ENCODE measurements at places on chromosomes 2 and 18. TPM values are rescaled to one million over a fixed set of nuclear protein-coding genes. Genes with fewer than 3 reads are reported as not detected.

DNA sequence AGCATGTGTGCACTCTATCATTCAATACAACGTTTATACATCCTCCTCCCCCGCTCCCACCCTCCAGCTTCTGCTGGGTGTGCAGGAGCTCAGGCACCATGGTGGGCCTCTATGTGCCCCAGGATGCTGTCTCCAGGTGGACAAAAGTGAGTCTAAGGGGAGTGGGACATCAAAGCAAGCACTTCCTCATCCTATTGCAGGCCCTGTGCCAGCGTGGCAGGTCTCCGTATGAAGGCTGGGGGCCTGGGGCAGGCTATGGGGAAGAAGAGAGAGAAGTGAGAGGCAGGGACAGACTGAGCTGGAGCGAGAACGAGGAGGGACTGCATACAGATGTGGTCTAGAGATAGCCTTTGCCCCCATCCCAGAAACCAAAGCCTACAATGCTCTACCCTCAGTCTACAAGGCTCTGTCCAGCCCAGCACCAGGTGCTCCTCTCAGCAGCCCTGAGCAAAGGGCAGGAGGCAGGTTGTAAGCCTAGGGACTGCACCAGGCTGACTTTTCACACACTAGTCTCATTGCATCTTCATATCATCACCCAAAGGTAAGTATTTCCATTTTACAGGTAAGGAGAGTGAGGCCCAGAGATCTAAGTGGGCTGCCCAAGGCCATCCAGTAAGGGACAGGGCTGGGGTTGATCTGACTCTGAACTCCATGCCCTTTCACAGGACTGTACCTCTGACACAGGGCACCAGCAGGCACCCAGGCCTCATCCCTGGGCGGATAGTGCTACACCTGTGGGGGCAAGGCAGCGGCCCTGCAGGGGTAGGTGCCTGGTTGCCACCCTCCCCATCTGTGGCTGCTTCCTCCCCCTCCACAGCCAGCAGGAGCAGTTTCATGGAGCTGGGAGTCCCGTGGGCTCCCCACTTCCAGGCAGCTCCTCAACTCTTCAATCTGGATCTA, 14.0 kb upstream of the ARID5A start:
- DNase-seq, result peak; percentile 15

POTEE gene
- 0.13 TPM for total RNA-seq

TOGARAM2 gene
- 0.95 TPM for total RNA-seq

DNA sequence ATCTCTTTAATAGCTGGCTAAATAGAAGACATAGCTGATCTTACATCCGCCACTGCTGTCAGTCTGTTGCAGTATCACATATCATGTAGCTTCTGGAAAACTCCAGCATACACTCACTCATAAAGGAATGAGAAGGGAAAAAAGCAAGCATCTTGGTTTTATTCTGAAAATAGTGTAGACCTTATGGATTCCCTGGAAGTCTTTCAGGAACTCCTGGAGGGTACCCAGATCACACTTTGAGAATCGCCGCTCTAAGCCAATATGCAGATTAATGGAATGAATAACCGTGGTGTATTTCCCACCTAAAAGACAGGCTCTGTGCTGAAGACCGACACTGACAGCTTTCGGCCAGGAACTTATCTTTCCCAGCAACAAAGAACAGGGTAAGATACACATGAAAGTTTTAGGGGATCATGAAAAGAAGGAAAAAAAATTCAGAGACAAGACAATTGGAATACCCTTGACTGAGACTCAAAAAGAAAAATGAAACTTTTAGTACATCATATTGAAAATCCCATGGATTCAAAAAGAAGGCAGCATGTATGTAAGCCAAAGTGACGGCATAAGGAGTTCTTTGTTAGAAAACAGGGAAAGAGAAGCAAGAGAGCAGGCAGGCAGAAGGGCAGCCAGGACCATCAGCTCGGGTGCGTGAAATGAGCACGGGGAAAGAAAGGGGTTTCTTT, 56.4 kb upstream of the SEC11C start:
- DNase-seq, result no peak

DNA sequence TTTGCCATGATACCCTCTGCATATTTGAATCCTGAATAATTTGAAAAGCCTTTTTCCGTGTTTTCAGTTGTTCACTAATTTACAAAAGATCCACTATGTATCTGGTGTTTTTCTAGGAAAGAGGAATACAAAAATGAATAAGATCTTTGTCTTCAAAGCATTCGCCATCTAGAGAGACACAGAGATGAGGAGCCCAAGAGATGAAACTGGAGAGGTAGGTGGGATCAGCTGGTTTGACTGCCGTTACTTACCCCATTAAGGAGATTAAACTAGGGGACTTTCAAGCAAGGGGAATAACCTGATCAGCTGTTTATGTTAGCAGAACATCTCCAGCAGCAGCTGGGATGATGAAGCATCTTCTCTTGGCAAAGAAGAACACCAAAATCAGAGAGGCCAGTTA, 150.2 kb upstream of the SATB2 start:
- no peak for DNase-seq

- no peak for DNase-seq
Measured at GRCh38 chr2:27006602-27007415, 26.0 kb upstream of the TMEM214 start.

LYPD6 gene
- total RNA-seq, result 0.15 TPM

GRCh38 chr18:9825571-9826073, 60.2 kb upstream of the TXNDC2 start:
- no peak for DNase-seq

GRCh38 chr2:8219631-8220355, 462.1 kb upstream of the ID2 start:
- no peak for DNase-seq

- no peak for DNase-seq
Measured at GRCh38 chr2:231185050-231185725, 13.2 kb upstream of the ARMC9 start.

GAD1 gene
- total RNA-seq, result 0.28 TPM

GRCh38 chr2:209499069-209499468, 75.2 kb downstream of the MAP2 start:
- DNase-seq, result no peak

DNA sequence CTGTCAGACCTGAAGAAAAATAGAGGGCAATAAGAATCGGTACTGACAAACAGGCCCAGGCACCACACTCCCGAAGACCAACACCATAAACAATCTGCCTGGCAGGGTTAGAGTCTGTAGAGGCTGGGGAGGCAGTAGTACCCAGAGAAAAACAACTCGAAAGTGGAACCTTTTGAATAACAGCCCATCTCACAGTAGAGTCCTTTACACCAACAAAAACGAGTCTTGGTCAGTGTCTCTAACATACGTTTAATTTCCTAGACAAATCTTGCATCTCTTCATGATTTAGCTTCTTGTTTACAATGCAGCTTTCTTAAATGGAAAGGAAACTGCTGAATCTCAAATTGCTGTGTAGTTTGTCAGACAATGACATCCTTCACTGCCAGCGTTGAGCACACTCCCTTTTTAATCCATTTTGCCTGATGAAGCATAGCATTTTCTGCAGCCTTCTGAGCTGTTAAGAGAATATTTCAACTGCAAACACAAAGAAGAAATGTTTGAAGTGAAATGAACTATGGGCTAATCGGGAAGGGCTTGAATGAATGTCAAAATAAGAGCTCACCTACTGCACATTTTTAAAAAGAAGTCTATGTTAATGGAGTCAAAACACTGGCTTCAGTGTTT, 73.1 kb upstream of the DSG1 start:
- no peak for DNase-seq

SULT1C4 gene
- total RNA-seq, result 14.2 TPM

DNA sequence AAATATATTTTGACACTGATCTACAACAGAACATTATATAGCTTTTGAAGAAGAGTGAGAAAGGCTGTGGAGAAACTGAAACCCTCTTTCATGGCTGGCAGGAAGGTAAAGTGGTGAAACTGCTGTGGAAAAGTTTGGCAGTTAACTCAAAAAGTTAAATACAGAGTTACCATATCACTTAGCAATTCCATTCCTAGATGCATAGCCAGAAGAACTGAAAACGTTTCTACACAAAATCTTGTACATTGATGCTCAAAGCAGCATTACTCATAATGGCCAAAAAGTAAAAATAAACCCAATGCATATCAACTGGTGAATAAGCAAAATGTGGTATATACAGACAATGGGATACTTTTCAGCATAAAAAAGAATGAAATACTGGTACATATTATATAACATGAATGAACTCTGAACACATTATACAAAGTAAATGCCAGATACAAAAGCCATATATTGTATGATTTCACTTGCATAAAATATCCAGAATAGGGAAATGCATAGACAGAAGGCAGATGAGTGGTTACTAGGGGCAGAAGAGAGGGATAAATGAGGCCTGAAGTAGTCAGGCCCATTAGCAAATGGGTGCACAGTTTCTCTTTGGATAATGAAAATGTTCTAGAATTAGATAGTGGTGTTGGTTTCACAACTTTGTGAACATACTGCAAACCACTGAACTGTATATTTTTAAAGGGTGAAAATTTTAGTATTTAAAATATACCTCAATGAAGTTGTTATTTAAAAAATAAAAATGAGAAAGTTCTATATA, 114.3 kb downstream of the DYM start:
- DNase-seq, result no peak

Measured in ovary (tissue), 10 donors.